PC-9 (cell line): ENCODE measurements at places on chromosomes 12 and 14.

DNA sequence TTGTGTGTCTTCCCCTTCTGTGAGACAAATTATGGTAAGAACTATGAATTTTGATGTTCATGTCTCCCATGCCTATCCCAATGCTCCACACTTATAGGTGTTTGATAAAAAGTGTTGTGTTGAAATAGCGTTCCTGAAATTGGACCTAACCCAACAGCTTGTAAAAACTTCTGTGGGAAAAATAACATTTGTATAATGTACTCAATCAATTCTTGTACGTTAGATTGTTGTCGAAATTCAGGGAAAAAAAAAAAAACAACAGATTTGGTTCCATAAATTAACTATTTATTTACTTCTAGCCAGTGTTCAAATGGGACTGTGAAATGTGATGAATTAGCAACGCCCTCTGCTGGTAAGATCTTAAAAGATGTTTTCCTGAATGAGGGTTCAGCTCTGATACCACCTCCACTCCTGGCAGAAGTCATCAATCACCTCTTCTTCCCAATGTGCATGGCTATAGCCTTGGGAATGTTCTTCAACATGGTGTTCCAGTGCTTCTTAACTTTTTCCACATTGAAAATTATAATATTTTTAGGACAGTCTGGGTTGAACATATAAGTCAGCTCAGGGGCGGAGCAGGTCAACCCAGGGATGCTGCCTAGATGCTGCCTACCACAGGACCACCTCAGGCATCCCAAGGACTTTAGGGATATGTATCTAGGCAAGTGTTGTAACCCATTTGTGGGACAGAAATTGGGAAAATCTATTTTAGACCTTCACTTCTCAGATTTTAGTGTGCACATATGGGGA lies 170.6 kb downstream of the OTOGL start:
- H3K4me3 ChIP-seq: no peak overlapping the region
- no peak for DNase-seq
- H3K27me3 ChIP-seq: no peaks in the 10 kb centered on the region
- no peaks in the 10 kb centered on the region for H3K36me3 ChIP-seq

- H3K4me1 ChIP-seq: no peaks in the 10 kb centered on the region
- H3K27ac ChIP-seq: no peak overlapping the region
- no peak overlapping the region for H3K4me3 ChIP-seq
These were observed 153.9 kb downstream of the LRRK2 start for GRCh38 chr12:40378691-40379090.

GRCh38 chr12:119624966-119625365 lies 31.4 kb downstream of the TMEM233 start:
- no peaks in the 10 kb centered on the region for H3K36me3 ChIP-seq
- H3K4me1 ChIP-seq: no peaks in the 10 kb centered on the region
- H3K27me3 ChIP-seq: peaks cover 9% of the 10 kb centered on the region; the same call in 1 of the 2 replicates
- no peak overlapping the region for H3K4me3 ChIP-seq
- H3K27ac ChIP-seq: no peak overlapping the region

DNA sequence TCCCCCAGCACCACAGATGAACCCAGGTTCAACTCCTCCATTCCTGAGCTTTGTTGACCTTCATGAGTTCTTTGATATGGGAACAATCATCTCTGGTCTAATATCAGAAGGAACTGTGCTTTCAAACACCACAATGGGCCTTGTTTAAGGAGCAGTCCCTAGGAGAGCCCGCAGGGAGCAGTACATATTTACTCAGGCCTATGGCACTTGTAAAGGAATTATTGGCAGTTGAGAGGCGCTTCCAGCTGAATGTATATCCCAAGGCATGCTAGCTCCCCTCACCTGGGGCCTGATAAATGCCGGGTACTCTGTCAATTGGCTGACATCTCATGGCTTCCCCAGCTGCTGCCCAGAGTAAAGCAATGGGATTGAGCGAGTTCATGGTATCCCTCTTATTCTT lies 76.2 kb downstream of the ZFP36L1 start:
- H3K4me3 ChIP-seq: no peak overlapping the region
- no peaks in the 10 kb centered on the region for H3K27me3 ChIP-seq
- no peaks in the 10 kb centered on the region for H3K4me1 ChIP-seq
- H3K36me3 ChIP-seq: no peaks in the 10 kb centered on the region
- no peak overlapping the region for H3K27ac ChIP-seq

GRCh38 chr12:103832048-103832997 lies 8.7 kb downstream of the NT5DC3 start:
- DNase-seq: no peak
- H3K4me3 ChIP-seq: no peak overlapping the region
- H3K27ac ChIP-seq: no peak overlapping the region
- H3K4me1 ChIP-seq: no peaks in the 10 kb centered on the region
- no peaks in the 10 kb centered on the region for H3K27me3 ChIP-seq

- H3K27me3 ChIP-seq: no peaks in the 10 kb centered on the region
- no peak within 1 kb of the TSS for H3K27ac ChIP-seq
- H3K4me1 ChIP-seq: peaks cover 22% of the 10 kb centered on the region
- no peaks in the 10 kb centered on the region for H3K36me3 ChIP-seq
- H3K4me3 ChIP-seq: peak within 1 kb of the TSS; percentile 38; the same call in 1 of the 2 replicates
These were observed at the start of gene C12orf56 for GRCh38 chr12:64390275-64390851. Gene C12orf56 (minus strand): TSS chr12:64390758. CDS start chr12:64390565, 193 bp downstream.

GRCh38 chr12:132276066-132276826 lies 53.1 kb downstream of the GALNT9 start:
- H3K27me3 ChIP-seq: peaks cover 96% of the 10 kb centered on the region
- DNase-seq: no peak
- no peaks in the 10 kb centered on the region for H3K36me3 ChIP-seq
- H3K4me3 ChIP-seq: no peak overlapping the region
- no peak overlapping the region for H3K27ac ChIP-seq

- peaks cover 6% of the 10 kb centered on the region; the same call in 1 of the 2 replicates for H3K4me1 ChIP-seq
- no peaks in the 10 kb centered on the region for H3K27me3 ChIP-seq
- no peak overlapping the region for H3K27ac ChIP-seq
- H3K4me3 ChIP-seq: no peak overlapping the region
- no peak for DNase-seq
- no peaks in the 10 kb centered on the region for H3K36me3 ChIP-seq
These were observed 62.9 kb upstream of the ELK3 start for GRCh38 chr12:96131230-96131788.

- peaks cover 11% of the 10 kb centered on the region for H3K4me1 ChIP-seq
- no peak for DNase-seq
- H3K4me3 ChIP-seq: no peak overlapping the region
These were observed 7.5 kb upstream of the WSB2 start for GRCh38 chr12:118068445-118068844.

DNA sequence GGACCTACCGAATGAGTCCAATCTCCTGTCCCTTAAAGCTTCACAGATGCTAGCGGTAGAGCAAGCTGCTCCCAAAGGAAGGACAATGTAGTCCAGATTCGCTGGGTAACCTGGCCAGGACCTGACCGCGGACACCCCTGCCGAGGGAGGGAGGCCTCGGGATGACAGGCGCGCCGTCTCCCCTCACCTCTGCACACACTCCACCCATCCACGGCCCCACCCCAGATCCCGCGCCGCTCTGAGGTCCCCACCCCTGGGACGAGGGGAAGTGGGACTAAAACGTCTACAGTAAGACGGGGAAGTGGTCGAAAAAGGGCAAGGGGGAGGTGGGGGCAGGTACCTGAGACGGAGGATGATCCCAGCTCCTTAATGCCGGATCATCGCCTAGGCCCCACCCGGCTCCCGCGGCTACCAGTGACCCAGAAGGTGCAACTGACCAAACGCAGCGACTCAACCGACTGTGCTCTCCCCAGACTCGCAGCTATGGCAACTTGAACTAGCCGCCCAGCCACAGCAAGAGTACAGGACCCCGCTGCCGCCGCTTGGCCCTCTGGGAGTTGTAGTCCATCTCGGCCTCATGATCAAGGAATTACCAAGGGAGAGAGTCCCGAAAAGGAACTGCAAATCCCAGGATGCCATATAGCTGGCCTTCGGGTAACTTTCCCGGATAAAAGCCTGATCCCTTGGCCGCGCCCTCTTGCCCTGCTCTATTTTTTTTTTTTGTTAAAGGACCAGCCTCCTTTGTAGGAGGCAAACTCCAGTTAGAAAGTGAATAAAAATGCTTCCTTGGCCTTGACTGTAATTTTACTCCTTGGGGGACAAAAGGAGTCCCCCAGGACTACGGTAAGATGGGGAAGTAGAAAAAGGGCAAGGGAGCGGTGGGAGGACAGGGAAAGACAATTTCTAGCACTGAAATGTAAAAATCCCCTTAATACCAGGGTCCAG lies at the start of gene CEP128:
TSS of gene CEP128 (minus strand) at position 498 of the 945 bp plus-strand sequence.
- peak within 1 kb of the TSS; percentile 74 for H3K4me3 ChIP-seq
- no peak within 1 kb of the TSS for H3K27ac ChIP-seq
- peak; percentile 98 for DNase-seq
- H3K27me3 ChIP-seq: no peaks in the 10 kb centered on the region

GRCh38 chr12:131164096-131164872 lies 210.6 kb downstream of the ADGRD1 start:
- no peaks in the 10 kb centered on the region for H3K4me1 ChIP-seq
- H3K27ac ChIP-seq: no peak overlapping the region
- no peaks in the 10 kb centered on the region for H3K36me3 ChIP-seq

- H3K4me1 ChIP-seq: no peaks in the 10 kb centered on the region
- H3K27me3 ChIP-seq: 0 out of 2 replicates have a peak, but pooled peaks cover 7% of the 10 kb centered on the region
- no peak for DNase-seq
- no peak overlapping the region for H3K4me3 ChIP-seq
- H3K27ac ChIP-seq: no peak overlapping the region
These were observed 27.4 kb upstream of the TSPAN9 start for GRCh38 chr12:3049611-3050249.

- no peaks in the 10 kb centered on the region for H3K36me3 ChIP-seq
- DNase-seq: no peak
- no peaks in the 10 kb centered on the region for H3K27me3 ChIP-seq
These were observed 19.7 kb upstream of the FAM234B start for GRCh38 chr12:13024531-13024916.

DNA sequence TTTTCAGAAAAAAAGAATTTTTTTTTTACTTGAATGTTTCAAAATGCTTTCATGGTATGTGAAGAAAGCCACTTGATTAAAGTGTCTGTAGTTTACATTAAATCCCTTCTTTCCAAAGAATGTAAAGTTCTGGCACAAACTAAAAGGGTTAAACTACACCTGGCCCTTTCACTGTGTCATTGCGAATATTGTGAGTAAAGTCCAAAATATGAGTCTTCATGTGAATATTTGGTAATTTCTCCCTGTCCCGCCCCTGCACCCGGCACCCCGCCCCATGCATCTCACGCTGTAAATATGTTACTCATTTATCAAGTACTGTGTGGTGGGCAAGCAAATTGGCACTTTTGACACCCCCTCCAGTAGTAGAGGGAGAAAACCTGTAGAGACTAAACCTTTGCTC lies 274.7 kb downstream of the TTC6 start:
- no peaks in the 10 kb centered on the region for H3K27me3 ChIP-seq
- H3K4me3 ChIP-seq: no peak overlapping the region

DNA sequence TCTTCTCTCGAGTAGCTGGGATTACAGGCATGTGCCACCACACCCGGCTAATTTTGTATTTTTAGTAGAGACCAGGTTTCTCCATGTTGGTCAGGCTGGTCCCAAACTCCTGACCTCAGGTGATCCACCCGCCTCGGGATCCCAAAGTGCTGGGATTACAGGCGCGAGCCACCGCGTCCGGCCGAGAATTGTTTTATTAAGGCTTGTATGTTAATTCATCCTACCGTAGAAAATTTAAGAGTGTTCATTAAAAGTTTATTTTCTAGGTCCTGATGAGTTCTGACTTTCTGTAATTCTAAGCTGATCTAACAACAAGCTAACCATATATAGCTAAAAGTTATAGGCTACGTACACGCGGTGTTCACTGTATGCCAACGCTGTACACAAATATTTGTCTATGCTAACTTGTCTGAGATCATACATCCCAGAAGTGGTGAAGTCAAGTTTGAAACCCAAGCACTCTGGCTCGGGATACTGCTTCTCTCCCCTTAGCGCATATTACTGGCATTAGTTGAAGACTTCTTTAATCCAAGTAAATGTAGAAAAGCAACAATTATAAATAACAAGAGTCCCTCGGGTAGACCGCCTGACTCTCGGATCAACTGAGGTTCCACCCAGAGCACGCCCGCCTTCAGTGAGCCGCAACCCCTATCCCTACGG lies 570 bp upstream of the MRPS35 start:
- no peaks in the 10 kb centered on the region for H3K27me3 ChIP-seq
- peak overlapping the region; percentile 95 for H3K4me3 ChIP-seq
- H3K36me3 ChIP-seq: peaks cover 13% of the 10 kb centered on the region; the same call in 1 of the 2 replicates
- no peak for DNase-seq
- peak overlapping the region; percentile 67 for H3K27ac ChIP-seq

GRCh38 chr14:31084385-31084784 lies 58.2 kb upstream of the STRN3 start:
- no peaks in the 10 kb centered on the region for H3K36me3 ChIP-seq
- no peak overlapping the region for H3K27ac ChIP-seq
- no peak overlapping the region for H3K4me3 ChIP-seq
- DNase-seq: no peak

- H3K4me1 ChIP-seq: no peaks in the 10 kb centered on the region
- H3K27me3 ChIP-seq: no peaks in the 10 kb centered on the region
- H3K36me3 ChIP-seq: no peaks in the 10 kb centered on the region
- no peak overlapping the region for H3K4me3 ChIP-seq
These were observed 169.9 kb downstream of the KIF21A start for GRCh38 chr12:39272871-39273655.

DNA sequence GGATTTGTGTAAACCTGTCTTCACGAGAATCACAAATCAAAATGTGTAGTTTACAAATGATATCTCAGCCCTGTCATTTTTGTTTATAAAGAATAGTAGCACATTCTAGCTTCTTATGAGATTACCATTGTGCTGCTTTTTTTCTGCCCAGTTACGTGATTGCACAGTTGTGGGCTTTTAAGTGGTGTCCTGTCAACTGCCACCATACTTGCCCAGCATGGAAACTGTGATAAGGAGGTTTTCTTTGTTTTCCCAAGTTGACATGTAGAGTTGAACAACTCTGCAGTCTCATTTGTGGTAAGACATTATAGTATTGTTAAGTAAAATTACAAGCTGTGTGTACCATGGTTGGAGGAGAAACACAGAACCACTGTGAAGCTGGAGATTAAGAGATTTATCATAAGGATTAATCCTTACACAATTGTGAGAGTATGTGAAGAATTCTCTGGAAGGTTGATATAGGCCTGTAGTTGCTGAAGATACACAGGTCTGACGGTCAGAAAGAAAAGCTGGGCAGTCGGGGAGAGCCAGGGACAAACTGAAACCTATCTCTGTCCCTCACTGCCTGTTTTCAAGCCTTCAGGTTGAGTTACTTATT lies 12.2 kb downstream of the CHURC1 start:
- 0 out of 2 replicates have a peak overlapping the region, but pooled peaks have one; percentile 16 for H3K27ac ChIP-seq
- peaks cover 50% of the 10 kb centered on the region for H3K36me3 ChIP-seq
- no peak for DNase-seq
- H3K4me3 ChIP-seq: no peak overlapping the region
- no peaks in the 10 kb centered on the region for H3K27me3 ChIP-seq

DNA sequence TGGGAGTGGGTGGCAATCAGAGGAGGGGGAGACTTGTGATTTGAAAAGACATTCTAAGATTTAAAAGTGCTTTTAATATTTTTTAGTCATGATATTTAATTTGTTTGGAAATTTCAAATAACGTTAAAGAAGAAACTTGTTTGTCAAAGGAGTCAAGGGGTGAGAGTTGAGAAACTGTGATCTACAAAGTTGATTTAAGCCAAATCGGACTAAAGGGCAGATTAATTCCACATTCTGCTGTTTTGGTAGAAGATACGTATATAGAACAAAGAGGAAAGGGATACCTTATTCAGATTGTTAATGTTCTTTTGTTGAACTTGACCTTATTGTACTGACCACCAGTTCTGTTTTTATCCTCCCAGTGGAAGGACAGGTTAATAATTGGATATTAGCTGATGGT lies 6.7 kb downstream of the EIF4B start:
- H3K27ac ChIP-seq: no peak overlapping the region
- no peak for DNase-seq
- H3K27me3 ChIP-seq: no peaks in the 10 kb centered on the region
- H3K4me3 ChIP-seq: no peak overlapping the region
- peaks cover 39% of the 10 kb centered on the region for H3K4me1 ChIP-seq

- H3K4me3 ChIP-seq: no peak overlapping the region
- no peaks in the 10 kb centered on the region for H3K27me3 ChIP-seq
- H3K27ac ChIP-seq: no peak overlapping the region
These were observed 15.5 kb upstream of the RAP1B start for GRCh38 chr12:68595241-68595640.
